Fibroblast of skin of scalp (primary cell): ENCODE measurements at places on chromosomes 7 and 10.

GRCh38 chr10:44383749-44384600 lies 922 bp downstream of the CXCL12 start:
- no peak for DNase-seq

- no peak for DNase-seq
Observed at GRCh38 chr10:59847326-59847725, 59.0 kb downstream of the CCDC6 start.

GRCh38 chr7:132758986-132759385 lies 182.7 kb upstream of the PLXNA4 start:
- no peak for DNase-seq

GRCh38 chr7:105647591-105647990 lies 66.3 kb upstream of the EFCAB10 start:
- DNase-seq: no peak

DNA sequence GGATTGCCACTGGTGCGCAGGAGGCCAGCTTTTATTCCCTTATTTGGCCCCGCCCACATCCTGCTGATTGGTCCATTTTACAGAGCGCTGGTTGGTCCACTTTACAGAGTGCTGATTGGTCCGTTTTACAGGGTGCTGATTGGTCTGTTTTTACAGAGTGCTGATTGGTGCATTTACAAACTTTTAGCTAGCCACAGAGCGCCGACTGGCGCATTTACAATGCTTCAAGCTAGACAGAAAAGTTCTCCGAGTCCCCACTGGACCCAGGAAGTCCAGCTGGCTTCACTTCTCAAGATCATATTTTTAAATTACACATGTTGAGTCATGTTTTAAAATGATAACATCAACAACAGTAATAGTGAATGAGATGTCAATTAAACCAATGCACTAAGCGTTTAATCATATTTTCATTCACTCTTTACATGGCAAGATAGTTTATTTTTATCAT lies 128.3 kb downstream of the CUBN start:
- no peak for DNase-seq

DNA sequence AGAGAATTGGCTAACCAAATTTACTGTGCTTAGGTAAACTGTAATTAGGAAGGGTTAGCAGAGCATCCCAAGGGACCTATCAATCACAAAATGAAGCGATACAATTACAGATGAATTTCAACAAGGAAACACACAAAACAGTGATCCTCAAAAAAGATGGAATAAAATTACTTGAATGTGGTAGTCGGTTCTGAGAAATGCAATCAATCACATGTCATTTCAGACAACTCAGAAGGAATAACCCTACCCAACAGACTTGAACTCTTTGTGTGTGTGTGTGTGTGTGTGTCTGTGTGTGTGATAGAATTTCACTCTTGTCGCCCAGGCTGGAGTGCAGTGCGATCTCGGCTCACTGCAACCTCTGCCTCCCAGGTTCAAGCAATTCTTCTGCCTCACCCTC lies 43.5 kb downstream of the ST8SIA6 start:
- DNase-seq: no peak

DNA sequence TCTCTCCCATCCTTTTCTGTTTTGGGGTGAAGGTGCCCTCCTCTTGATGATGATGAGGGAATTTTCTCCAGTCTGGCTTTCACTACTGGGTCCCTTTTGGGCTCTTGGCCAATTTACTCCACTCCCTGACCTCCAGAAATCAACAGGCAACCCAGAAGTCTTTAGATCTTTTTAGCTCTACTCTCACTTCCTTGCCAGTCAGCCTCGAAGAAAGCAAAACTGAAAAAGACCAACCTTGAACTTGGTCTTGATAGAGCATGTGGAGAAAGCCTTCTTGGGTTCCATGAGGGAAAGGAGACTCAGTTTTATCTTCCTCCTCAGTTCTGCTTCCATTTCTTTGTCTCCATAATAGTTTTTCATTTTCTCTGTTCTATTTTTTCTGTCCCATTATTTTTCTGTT lies 91.4 kb upstream of the NPVF start:
- DNase-seq: no peak

DNA sequence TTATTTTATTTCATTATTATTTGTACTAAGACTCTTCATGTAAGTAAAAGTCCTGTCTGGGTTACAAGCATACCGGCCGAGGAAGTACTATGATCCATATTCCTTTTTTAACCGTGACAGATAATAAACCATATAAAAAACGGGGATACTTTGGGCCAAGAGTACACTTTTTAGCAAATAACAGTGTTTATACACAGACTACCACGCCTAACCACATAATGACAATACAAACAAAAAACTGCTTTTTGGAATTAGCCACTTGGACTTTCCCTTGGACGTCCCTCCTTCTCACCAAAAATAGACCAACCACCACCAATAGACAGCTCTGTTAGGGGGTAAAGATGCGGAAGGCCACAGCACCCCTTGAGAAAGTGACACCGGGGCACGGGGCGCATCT lies 800 bp downstream of the MINDY3 start:
- DNase-seq: no peak
